Nephron progenitor cell (in vitro differentiated cells): ENCODE measurements at places on chromosomes 3 and 15.

- DNase-seq = no peak
These were observed 67.6 kb downstream of the HES1 start for GRCh38 chr3:194203482-194204041.

- no peak for DNase-seq
These were observed 14.7 kb downstream of the MYH15 start for GRCh38 chr3:108495717-108496116.

- DNase-seq = peak; percentile 40
These were observed 7.8 kb downstream of the EIF1B start for GRCh38 chr3:40317061-40317855.

DNA sequence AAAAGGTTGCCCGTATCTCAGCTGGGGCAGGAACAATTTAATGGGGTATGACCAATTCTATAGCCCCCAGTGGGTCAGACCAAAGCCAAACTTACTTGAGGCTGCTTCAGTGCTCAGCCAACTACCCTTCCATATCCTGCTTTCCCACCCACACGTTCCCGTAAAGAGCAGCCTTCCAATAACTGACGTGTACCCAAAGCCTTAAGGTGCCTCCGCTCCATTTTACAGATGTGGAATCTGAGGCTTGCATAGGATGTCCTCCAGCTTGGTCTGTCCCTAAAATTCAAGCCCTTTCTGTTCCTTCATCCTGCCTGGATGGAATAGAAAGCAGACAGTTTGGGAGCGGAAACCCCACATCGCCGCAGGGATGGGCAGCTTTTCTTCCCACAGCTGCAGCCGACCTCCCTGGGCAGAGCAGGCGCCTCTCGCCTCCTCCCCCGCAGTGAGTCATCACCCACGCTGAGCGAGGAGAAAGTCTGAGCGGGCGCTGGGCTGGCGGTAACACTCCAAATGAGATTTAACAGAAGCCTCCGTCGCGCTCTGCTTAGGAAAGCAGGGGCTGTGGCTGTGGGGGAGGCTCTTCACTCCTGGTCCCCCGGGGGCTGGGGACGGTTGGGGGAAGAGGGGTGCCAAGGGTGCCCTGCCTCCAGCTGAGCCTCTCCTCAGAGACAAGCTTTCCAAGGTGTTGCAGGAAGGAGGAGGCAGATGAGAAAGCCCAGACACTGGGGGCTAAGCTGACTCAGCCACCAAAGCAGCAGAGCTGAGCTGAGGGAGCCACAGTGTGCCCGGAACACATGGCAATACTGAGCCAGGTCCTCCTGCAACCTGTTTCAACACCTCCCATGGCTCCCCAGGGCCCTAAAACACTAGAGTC lies 57.8 kb upstream of the HRH1 start:
- DNase-seq = peak; percentile 70

DNA sequence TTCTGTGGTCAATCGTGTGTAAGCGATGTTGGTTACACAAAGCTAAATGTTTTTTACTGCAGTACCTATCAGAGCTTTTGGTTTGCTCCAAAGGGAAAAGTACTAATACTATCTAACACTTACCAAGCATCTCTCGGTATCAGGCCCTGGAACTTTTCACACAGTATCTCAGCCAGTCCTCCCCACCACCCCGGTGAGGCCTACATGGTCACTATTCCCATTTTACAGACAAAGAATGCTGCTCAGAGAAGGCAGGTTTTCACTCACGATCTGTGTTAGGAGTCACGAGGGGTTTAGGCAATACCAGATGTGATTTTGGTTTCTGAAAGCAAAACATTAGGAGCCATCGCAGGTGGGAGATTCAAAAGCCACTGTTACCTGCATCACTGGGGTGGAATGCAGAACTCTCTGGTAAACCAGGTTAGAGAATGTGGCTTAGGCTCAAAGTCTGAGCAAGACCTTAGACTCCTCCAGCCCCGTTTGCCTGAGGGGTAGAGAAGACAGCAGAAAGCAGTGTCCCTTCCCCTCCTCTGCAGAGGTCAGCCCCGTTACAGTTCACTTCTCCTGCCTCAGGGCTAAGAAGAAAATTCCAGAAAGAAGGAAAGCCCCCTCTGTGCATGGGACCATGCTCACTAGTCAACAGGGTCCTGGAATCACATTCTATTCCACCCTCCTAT lies 57.2 kb downstream of the XXYLT1 start:
- no peak for DNase-seq

DNA sequence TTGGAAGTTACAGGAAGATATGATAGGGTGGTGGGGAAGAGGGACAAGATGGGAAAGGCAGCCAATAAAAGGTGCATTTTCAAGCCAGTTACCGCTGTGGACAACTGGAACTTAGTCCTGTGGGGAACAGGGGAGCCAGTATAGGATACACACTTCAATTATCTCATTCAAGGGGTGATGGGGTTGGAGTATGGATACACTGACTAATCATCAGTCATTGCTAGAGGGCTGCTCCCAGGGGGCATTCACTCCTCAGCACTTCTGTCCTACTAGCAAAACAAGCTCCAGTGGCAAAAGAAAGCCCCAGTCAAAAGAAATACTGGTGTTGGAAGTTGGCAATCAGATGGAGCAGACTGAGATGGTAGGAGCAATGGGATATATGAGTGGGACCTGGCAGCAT lies 183.4 kb upstream of the GADL1 start:
- no peak for DNase-seq

GRCh38 chr3:119856695-119857094 lies 74.8 kb downstream of the NR1I2 start:
- no peak for DNase-seq

DNA sequence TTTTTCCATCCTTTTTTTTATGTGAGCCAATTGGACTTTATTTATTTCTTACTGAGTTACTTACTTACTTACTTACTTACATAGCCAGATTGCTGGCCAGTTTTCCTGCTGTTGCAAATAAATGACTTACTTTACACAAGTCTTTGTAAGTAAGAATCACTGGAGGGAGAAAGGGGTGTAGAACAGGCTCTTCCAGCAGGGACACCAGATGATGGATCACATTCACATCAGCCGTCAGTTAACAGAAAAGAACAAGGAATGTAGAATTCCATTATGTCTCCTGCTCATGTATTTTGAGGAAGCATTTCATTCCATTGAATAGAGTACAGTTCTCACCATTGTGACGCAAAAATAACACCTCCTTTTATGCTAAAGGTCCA lies 188.6 kb downstream of the FNDC3B start:
- DNase-seq = no peak

- no peak for DNase-seq
These were observed 911 bp upstream of the AZI2 start for GRCh38 chr3:28349469-28350000.
